ENCODE measurements at places on chromosomes 6 and 20.

DNA sequence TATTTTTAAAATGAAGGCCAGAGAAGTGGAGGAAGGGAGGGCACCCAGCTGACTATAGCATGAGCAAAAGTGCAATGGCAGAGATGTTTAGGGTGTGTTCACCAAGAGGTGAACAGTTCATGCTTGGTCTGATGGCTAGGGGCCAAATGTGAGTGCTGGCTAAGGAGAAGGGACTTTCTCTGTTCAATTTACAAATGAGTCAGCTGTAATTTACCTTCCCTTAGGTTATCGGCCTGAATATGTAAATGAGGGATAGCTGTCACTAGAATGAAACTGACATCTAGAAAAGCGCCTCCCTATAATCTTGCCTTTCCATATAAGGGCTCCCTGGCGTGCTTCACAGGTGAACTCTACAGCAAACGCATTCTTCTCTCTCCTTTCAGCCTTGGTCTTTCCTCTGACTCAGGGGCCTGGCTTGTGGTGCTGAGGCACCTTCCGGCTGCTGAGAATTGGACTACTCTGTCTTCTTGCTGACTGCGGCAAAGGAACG lies 114.7 kb upstream of the BACH2 start:
- DNase-seq, result no peak

DNA sequence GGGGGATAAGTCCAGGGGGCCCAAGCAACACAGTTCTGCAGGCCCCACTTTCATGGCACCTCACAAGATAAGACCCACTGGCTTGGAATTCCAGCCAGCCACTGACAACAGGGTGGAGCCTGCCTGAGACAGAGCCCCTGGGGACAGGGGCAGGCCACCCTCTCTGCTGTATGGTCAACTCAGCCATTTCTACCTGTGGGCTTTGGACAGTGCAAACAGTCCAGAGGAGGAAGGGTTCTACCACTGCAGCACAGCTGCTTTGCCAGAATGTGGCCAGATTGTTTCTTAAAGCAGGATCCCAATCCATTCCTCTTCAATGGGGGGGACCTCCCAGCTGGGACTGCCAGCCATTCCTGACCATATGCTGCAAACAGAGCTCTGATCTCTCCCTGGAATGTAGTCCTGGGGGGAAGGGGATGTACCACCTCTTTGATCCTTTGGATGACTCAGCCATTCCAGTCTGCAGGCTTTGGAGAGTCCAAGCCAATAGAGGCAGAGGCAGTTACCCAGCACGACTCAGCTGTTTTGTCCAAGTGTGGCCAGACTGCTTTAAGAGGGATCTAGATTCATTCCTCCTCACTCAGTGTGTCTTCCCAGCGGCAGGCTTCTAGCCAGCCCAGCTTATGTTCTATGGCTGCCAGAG lies 842.2 kb downstream of the EPHA7 start:
- DNase-seq, result no peak

GRCh38 chr6:107079429-107079828 lies 35.9 kb downstream of the BEND3 start:
- no peak for DNase-seq

DNA sequence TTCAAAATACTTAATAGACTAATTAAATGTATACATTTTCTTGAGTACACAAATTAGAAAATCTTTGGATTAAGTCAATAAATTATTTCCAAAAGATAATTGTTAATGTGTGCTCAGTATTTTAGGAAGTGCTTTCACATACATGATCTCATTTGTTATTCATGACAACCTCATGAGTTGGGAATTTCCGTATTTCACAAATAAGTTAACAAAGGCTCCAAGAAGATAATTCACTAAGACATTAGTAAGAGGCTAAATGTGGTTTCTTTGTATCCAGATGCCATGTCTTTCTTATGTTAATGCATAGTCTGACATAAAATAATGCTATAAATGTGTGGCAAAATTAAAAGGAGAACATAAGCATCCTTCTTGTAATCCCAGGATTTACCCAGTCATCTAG lies 79.5 kb upstream of the TCF21 start:
- no peak for DNase-seq

DNA sequence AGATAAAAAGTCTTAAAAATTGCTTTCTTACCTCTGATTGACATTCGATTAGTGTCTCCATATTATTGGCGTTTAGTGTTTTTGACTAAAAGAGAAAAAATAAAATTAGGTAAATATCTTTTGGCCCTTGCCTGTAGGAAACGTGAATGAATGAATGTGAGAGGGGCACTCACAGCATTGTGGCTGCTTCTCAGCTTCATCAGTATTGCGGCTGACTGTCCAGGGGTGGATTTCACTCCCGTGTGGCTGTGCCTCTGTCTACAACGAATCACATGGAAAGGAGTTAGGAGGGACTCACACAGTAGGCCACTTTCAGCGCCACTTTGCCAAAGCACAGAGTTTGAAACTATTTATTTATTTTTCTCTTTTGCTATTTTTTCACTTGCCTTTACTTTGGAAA lies 844 bp downstream of the TAGAP start:
- DNase-seq, result no peak

- DNase-seq, result no peak
These were observed 165.6 kb downstream of the KCNQ5 start for GRCh38 chr6:72787391-72788031.

DNA sequence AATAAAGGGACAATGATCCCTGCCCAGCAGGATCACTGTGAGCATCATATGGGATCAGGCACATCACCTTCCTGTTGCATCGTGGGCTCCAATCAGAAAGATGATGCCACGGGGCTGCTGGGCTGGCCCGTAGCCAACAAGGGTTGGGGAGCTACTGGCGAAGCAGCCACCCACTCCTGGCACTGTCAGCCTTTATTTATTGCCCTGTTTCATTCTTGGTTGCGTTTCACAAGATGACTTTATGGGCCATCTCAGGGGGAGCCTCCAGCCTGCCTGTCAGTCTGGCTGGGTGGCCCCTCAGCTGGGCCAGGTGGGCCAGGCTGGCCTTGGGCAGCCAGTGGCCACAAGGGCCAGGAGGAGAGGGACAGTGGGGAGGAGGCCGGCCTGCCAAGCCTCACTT lies 17.3 kb downstream of the VSTM2L start:
- DNase-seq, result no peak

- DNase-seq, result no peak
These were observed 39.0 kb downstream of the B4GALT5 start for GRCh38 chr20:49674383-49675352.

Measured in Jurkat, Clone E6-1 (cell line).